SK-N-SH (cell line): ENCODE measurements at places on chromosomes 6 and 20. TPM values are rescaled to one million over a fixed set of nuclear protein-coding genes. Genes with fewer than 3 reads are reported as not detected.

DNA sequence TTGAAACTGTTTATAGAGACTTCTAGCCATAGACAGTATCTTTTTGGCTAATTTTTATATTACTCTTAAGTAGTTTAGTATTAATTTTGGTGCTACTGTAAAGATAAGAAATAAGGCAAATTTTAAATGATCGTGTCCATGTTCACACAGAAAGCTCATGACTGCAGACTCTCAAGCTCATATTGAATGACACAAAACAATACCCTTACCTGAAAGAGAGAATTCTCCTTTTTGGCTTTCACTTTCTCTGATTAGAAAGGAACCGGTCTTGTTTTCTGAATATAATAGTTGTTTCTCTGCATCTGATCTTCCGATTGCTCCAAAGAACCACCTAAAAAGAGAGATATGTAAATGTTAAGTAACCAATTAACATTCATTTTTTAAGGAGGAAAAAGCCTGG lies 57.0 kb downstream of the FRK start:
- DNase-seq = no peak

- no peak for DNase-seq
Measured at GRCh38 chr6:168908166-168908565, 345.5 kb downstream of the THBS2 start.

DNA sequence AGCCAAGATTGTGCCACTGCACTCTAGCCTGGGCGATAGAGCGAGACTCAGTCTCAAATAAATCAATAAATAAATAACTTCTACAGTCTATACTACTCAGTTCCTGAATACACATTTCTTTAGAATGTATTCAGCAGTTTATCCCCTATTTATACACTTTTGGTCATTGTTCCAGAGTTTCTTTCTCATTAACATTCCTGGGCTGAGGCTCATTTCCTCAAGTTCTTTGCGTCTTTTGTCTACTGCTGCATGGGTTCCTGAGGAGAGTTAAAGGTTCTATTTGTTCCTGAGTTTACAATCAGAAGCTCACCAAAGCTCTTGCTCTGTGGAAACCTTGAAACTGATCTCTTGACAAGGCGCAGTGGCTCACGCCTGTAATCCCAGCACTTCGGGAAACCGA lies 37.7 kb upstream of the SASH1 start:
- no peak for DNase-seq

Gene DNAH8
- polyA plus RNA-seq = under 0.01 TPM in 1 of 2 replicates, not detected in the other

DNA sequence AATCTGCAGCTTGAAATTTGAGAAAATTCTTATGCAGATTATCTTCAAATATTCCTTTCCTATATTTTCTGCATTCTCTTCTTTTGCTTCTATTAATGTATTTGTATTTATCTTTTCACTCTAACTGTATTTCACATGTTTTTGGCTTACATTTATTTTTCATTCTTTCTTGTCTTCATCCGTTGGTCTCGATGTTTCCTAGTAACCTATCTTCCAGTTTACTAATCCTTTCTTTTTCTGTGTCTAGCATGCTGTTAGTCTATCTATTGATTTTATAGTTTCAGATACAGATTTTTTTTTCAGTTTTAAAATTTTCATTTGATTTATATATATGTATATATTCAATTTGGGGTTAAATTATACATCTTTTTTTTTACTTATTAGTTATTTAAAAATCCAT lies 556.2 kb downstream of the RFPL4B start:
- DNase-seq = no peak

DNA sequence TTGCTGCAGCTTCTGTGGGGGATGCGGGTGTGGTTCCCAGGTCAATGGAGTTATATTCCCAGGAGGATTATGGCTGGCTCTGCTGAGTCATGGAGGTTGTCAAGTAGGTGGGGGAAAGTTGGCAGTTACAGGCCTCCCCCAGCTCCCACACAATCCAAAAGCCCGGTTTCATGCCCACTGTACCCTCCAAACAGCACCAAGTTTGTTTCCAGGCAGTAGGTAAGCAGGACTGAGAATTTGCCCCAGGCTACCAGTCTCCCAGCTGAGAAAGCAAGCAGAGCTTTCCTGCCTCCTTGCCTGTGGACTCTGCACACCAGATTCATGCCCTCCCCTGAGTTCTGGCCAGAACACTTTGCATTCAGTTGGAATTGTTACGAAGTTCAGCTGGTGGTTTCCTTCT lies 578.2 kb downstream of the MEI4 start:
- no peak for DNase-seq

DNA sequence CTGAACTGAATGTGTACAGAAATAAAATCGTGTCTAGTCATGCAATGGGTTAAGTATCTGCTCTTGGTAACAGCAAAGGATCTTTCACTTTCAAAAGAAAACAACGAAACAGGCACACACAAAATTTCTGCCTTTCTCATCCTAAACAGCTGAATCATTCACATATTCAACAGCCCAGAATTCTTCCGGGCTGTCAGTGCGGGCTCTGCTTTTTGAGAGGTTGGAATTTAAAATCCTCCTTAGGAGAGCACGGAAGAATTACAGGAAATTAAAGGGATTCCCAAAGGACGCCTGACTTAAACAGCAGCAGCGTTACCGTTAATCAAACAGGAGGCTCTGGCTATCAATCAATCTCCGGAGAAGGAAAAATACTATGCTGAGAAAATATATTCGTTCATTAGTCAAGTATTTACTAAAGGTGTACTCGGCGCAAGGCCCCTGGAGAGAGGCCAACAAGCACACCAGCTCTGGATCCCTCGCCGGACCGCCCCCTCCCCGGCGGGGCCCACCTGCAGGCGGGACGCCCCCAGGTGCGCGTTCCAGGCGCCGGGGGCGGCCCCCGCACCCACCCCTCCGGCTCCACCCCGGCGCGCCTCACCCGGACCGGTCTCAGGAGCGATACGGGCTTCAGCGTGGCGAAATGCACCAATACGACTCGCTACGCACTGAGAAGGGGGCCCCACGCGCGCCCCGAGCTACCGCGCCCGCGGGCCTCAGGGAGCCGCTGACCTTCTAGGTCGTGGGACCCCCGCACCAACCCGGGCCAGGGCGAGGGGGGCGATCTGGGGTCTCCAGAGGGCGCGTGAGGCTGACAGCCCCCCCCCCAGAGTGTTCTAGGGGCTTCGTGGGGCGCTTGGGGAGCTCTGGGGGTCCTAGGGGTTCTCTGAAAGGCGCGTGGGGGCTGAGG lies 1.0 kb downstream of the NAPB start:
- peak; percentile 60 for DNase-seq

GRCh38 chr6:87848616-87849015 lies 146.6 kb upstream of the AKIRIN2 start:
- DNase-seq = no peak

GRCh38 chr20:44908987-44909871 lies 631 bp upstream of the PABPC1L start:
- DNase-seq = no peak

DNA sequence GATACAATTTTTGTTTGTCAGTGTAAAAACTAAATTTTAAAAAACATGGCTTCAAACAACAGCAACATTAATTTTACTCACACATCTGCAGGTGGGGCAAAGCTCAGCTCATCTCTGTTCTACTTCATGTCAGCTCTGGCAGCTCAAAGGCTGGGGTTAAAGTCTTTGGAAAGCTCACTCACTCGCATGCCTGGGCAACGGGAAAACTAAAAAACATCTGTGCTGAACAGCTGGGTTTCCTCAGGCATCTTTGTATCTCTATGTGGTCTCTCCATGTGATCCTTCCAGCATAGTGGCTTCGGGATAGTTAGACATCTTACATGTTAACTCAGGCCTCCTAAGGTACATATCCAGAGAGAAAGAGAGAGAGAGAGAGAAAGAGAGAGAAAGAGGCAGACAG lies 499.6 kb downstream of the RFPL4B start:
- DNase-seq = no peak

GRCh38 chr6:107061125-107062020 lies 33.4 kb downstream of the MTRES1 start:
- no peak for DNase-seq

GRCh38 chr6:118886641-118887040 lies 7.3 kb upstream of the ASF1A start:
- no peak for DNase-seq

DNA sequence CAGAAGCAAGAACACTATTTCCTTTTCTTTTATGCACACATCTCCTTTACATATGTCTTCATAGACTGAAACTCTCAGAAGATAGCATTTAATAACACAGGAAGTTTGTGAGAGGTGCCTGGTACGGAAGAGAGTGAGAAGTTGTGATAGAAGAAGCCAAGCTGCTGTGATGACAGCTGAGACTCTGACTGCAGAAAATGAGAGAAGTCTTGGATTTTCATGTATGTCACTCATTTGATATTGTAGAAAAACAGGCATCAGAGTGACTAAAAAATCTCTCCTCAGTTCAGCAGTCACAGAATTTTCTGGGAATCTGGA lies 154.9 kb upstream of the BMP2 start:
- DNase-seq = no peak

DNA sequence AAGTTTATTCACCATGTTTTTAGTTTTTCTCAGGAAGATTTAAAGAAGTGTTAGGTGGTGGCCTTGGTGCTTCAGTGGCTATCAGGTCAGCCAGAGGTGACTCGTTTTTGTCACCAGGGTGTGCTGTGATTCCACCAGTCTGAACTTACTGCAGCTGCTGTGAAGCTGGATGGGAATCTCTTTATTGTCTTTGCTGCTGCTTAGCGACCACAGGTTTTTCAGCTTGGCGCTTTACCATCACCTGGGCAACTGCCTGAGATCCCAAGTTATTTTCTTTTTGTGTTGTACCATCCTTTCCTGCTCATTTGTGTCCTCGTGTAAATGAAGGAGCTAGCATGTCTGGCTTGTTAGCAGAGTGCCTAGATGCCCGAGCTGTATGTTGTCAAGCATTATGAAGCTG lies 146.9 kb downstream of the MACROD2 start:
- DNase-seq = peak; percentile 66

- no peak for DNase-seq
Measured at GRCh38 chr6:125843593-125843992, 52.8 kb downstream of the NCOA7 start.

- DNase-seq = no peak
Measured at GRCh38 chr6:119880840-119881239, 531.3 kb upstream of the MAN1A1 start.

- DNase-seq = no peak
Measured at GRCh38 chr6:3023663-3024483, 24.2 kb downstream of the NQO2 start.

Gene TNF
- polyA plus RNA-seq = not detected in 2 replicates

Gene TUBB1
- 0.02 TPM in 1 of 2 replicates, not detected in the other for polyA plus RNA-seq

- no peak for DNase-seq
Measured at GRCh38 chr6:139325125-139325524, 33.3 kb upstream of the TXLNB start.

- DNase-seq = no peak
Measured at GRCh38 chr6:159130846-159131245, 38.4 kb upstream of the FNDC1 start.

Gene PRDM13
- polyA plus RNA-seq = 0.02 TPM in 1 of 2 replicates, not detected in the other

DNA sequence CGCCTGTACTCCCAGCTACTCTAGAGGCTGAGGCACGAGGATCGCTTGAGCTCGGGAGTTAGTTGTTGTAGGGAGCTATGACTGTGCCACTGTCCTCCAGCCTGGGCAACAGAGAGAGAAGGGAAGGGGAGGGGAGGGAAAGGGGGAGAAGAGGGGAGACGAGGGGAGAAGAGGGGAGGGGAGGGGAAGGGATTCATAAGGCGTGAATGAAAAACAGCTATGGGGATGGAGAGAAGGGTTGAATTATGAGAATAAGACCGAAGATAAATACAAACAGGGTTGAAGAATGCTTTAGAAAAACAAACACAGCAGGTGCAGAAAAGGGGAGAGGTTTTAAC lies 106.0 kb downstream of the TRIM27 start:
- no peak for DNase-seq

GRCh38 chr6:81401970-81402690 lies 350.4 kb downstream of the TENT5A start:
- DNase-seq = no peak

- DNase-seq = no peak
Measured at GRCh38 chr20:15840636-15841301, 732.5 kb downstream of the KIF16B start.

Gene AGPAT4
- 3.9 and 4.8 TPM in 2 replicates for polyA plus RNA-seq

Gene FKBP1C
- polyA plus RNA-seq = 1.2 and 1.7 TPM in 2 replicates

GRCh38 chr20:52312132-52312729 lies 120.7 kb upstream of the ZFP64 start:
- peak; percentile 70 for DNase-seq

DNA sequence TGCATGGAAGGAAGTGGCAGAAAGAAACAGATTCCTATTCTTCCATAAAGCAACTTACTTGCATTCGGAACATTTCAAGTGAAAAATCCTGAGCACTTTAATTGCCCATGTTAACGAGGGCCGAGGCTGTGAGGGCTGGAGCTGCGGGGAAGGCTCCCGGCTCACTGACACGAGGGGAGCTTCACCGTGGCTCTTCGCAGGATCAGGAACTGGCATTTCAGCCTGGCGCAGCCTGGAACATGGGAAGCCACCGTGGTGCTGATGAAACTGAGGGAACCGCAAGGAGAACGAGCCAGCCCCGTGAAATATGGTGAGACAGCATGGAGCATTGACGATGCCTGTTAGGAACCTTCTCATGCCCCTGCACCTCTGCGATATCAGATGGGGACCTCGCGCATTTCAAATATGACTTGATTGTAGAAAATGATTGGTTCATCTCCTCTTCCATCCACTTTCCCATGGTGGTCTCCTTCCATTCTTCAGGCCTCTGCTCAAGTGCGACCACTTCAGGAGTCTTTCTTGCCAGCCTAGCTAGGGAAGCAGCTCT lies 236.9 kb downstream of the TBXT start:
- DNase-seq = no peak

DNA sequence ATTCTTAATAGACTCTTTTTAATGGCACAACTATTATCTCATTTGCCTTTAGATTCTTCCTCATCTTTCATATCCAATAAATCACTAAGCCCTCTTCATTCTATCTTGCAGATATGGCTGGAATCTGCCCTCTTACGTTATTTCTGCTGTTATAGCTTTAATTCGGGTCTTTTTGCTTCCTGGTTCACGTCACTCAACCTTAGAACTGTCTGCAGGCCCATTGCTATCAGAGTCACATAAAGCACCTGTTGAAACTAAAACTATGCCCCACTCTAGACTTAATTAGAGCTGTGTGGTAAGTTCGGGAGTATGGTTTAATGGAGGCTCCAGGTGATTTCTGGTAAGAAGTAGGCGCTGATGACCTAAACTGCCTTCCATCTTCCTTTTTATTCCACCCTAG lies 988 bp downstream of the QRSL1 start:
- DNase-seq = no peak

Gene ERVFRD-1
- polyA plus RNA-seq = not detected in 2 replicates

Gene NOX3
- polyA plus RNA-seq = 0.02 TPM in 1 of 2 replicates, not detected in the other
